ENCODE measurements at places on chromosomes 2 and 18.
A peak's percentile ranks its signal among the peaks of the same experiment; 100 is the strongest.

- no peak for DNase-seq
These were observed 8.9 kb upstream of the DGUOK start for GRCh38 chr2:73917696-73918207.

DNA sequence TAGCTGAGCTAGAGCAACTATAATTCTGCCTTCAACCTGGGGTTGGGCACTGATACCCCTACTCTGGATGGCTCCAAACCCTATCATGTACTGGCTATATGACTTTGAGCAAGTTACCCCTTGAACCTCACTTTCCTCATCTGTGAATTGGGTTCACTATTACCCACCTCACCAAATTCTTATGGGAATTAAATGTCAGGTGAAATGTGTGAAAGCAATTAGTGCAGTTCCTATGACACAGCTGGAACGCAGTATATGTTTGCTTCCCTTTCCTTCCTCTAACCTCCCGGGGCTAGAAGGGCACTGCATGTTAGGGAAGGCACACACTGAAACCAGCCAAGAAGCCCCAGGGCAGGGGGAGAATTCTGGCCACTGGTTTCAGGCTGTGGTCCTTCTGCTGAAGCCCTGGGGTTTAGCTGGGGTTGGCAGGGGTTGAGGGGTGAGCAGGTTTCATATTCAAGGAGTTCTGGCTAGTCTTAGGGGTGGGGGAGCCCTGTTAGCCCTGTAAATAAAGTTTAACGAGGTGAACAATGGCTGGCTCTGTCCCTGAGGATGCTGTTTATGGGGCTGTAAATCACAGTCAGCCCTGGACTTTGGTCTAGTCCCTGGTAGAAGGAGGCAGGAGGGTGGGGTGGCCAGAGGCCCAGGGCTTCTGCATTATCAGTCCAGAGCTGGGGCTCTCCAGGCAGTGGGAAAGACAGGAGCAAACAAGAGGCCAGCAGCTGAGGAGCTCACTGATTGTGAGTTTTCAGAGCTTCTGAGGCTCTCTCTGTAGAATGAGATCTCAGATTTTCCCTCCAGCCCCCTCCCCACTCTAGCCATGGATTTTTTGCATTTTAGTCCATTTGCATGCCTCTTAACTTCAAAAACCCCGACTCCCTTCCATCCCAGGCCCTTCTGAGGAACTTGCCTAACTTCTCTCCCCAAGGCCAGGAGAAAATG, 8.0 kb downstream of the PKDCC start:
- no peak for DNase-seq

DNA sequence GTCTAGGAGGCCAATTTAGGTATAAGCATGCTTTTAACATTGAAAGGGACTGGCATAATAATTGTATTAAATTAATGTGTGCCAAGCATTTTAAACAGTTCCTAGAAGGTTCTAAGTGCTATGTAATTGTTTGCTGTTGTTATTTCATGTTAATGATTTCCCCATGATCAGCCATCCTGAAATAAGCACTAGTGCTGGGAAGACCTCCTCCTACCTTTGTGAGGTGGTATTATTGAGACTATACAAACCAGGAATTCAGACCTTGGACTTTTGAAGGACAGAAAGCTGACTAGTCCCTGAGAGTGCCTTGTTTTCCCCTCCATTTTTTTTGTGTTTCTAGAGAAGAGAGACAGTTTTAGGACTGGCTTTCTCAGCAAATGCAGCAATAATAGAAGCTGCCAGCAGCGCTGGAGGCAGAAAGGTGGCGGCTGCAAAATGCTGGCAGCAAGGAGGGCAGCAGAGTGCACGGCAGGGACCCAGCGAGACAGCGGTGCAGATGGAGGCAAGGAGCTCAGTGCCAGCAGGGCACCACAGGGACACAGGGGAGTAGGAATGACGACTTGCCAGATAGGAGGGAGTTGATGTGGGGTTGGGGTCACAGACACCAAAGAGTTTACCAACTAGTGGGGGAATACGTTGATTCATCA, 25.3 kb downstream of the NABP1 start:
- no peak for DNase-seq

- peak; percentile 30 for DNase-seq
These were observed 7.2 kb upstream of the KLHL29 start for GRCh38 chr2:23377771-23378170.

GRCh38 chr18:45608400-45608799, 6.9 kb upstream of the SLC14A2 start:
- no peak for DNase-seq

DNA sequence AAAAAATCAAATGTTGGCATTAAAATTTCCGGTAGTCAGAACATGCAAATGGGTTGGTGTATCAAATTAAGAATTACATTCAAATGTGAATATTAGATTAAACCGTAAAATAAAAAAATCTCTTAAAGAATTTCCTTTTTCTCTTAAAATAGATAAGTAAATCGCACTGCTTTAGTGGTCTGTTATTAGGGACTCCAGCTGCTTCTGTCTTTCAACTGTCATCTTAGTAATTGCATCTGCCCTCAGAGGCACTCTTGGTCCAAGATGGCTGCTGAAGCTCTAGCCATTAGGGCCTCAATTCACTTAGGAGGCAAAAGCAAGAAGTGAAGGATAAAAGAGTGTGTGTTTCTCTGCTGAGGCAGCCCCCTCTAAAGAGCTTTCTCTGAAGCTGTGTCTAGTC, 132.4 kb downstream of the MGAT5 start:
- no peak for DNase-seq

DNA sequence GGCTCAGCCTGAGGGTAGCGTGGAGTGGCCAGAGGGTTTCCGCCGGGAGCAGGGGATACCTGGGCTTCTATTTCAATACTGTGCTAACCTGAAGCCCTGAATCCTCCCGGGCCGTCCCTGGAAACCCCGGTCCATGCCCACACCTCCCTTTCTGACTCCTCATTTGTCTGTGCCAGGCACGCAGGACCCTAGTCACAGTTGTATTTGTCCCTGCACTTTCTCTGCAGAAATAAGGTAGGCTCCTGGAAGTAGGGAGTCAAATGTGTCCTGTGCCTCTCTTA, 418.8 kb upstream of the HS6ST1 start:
- no peak for DNase-seq

DNA sequence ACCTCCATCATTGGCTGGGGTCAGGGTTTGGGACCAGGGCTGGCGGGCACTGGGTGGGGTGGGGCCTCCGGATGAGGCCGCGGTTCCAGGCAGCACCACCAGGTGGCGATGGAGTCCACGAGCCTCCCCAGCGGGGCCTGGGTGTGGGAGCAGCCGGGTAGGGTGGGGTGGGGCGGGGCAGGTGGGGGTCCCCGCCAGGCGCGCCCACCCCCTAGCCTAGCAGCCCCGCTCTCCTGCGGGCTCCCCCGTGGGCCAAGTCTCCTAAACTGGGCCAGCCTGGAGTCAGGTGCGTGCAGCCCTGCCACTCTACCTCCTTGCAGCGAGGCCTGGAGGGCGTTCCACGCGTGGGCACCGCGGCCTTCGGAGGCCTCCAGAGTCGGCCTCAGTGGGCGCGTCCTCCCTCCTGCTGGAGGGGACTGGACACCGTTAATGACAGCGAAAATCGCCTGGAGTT, 187.5 kb downstream of the TWIST2 start:
- DNase-seq, result peak; percentile 46
